ENCODE measurements at places on chromosomes 7 and 10. TPM values are rescaled to one million over a fixed set of nuclear protein-coding genes. Genes with fewer than 3 reads are reported as not detected.

Gene CYP26C1
- not detected for total RNA-seq

Gene PPP1R9A
- 1.2 TPM for total RNA-seq

Gene MAGI2
- 4.8 TPM for total RNA-seq

GRCh38 chr10:73404690-73405089, 9.2 kb downstream of the ANXA7 start:
- no peak for DNase-seq

GRCh38 chr10:71396711-71397295, at the start of gene CDH23:
TSS of gene CDH23 (plus strand) at chr10:71396920. CDS start at chr10:71439832, 42,912 bp downstream.
- no peak for DNase-seq

DNA sequence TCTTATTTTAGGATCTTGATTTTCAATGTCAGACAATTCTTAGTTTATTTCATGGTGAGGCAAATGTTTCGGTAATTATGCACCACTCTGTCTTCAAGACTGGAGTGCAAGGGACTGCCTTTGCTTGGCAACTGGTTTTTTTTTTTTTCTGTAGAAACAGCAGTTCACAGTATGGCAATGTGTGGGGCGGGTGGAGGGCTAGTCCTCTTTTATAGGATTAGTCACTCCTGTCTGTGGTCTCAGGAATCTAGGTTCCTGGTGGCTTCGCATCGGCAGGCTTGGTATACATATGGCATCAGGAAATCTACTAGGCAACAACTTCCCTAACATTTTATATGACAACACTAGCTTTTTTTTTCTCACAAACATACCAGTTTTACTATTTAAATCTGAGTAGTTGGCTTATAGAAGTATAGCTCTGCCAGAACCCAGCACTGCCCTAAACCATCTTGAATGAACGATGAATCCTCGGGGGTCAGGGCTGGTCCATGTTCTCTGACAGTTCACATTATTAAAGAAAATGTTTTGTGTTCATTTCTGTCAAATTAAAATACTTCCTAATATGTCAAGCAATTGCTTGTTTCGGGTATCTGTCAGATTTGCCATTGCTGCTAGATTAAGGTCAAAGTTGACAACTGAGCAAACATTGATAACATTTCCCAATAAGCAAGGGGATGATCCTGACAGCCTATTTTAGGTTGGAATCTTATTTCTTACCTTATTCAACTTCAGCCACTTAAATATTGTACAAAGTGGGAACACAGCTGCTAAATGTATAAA, 289.7 kb upstream of the VSTM2A start:
- no peak for DNase-seq

DNA sequence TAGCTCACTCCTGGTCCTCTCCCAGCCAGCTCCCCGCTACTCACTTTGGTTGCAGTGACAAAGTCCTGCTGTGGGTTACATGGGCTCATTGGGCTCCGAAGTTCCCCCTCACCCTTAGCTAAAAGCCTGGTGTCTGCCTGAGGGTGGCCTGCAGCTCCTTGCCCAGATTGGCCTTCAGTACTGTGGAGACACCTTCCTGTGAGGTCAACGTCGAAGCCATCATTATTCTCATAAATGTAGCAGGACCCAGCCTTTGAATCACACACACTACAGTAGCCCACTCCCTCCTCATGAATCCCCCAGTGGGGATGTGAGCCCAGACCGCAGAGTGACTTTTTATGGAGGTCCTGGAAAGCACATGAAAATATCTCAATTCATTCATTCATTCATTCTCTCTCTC, 10.5 kb downstream of the MBL2 start:
- DNase-seq, result no peak

- DNase-seq, result no peak
Measured at GRCh38 chr10:101029520-101030295, 1.2 kb downstream of the PDZD7 start.

- DNase-seq, result no peak
Measured at GRCh38 chr7:29955799-29956486, 33.7 kb downstream of the SCRN1 start.

GRCh38 chr7:43437001-43437400, 145.9 kb upstream of the STK17A start:
- DNase-seq, result no peak

- DNase-seq, result no peak
Measured at GRCh38 chr7:117707080-117707479, 166.2 kb downstream of the CTTNBP2 start.

All from suprapubic skin (tissue), 4 donors.